ENCODE measurements at places on chromosomes 12 and 14. TPM values are rescaled to one million over a fixed set of nuclear protein-coding genes. Genes with fewer than 3 reads are reported as not detected.

- no peak for DNase-seq
These were observed 34.2 kb upstream of the ASPG start for GRCh38 chr14:104051092-104051813.

- no peak for DNase-seq
These were observed 54.6 kb upstream of the USP44 start for GRCh38 chr12:95605875-95606274.

DNA sequence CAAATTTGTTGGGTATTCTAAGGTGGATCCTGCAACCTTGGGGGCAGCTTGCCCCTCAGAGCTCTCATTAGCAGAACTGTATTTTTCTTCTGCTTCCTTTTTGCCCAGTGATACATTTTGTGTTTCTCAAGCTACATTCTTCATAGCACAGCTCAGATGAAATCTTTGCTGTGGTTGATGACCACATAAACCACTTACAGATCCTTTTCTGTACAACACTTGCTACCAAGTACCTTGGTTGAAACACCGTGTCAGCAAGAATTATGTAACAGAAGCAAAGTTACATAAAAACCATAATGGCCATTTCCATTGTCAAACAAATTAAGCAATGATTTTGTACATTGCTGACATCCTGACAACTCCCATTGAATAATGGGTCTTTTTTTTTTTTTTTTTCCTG, 9.7 kb upstream of the PLBD1 start:
- no peak for DNase-seq

CLEC4C gene
- not detected for total RNA-seq

GRCh38 chr14:96905065-96905464, 107.9 kb downstream of the VRK1 start:
- DNase-seq: no peak

SELPLG gene
- 2.6 TPM for total RNA-seq
